Activated T-helper 1 cell treated with anti-CD3 and anti-CD28 coated beads, Interleukin-2, amount 50 U/mL, for 16 hours (primary cell): ENCODE measurements at places on chromosomes 4 and X.

GRCh38 chr4:32117693-32118092 lies 1397.5 kb downstream of the PCDH7 start:
- DNase-seq: no peak

DNA sequence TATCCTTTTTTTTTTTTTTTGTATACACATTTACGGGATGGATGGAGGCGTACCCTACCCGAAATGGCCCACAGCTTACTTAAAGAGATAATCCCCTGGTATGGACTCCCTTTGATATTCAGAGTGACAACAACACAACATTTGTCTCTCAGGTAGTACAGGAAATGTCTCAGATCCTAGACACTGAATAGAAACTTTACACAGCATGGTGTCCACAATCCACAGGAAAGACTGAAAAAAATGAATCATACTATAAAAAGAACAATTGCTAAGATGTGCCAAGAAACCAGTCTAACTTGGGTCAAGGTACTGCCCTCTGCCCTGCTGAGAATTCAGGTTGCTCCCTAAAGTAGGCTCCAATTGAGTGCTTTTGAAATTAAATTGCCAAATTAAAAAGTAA lies 100.8 kb upstream of the LANCL3 start:
- DNase-seq: no peak

GRCh38 chrX:103585411-103586313 lies at the start of gene TCEAL4:
Gene TCEAL4, plus strand, starts transcription at chrX:103585515. Its CDS starts 1,161 bp downstream, at chrX:103586676.
- DNase-seq: no peak

- no peak for DNase-seq
These were observed 317.7 kb downstream of the CCSER1 start for GRCh38 chr4:90444904-90445303.

DNA sequence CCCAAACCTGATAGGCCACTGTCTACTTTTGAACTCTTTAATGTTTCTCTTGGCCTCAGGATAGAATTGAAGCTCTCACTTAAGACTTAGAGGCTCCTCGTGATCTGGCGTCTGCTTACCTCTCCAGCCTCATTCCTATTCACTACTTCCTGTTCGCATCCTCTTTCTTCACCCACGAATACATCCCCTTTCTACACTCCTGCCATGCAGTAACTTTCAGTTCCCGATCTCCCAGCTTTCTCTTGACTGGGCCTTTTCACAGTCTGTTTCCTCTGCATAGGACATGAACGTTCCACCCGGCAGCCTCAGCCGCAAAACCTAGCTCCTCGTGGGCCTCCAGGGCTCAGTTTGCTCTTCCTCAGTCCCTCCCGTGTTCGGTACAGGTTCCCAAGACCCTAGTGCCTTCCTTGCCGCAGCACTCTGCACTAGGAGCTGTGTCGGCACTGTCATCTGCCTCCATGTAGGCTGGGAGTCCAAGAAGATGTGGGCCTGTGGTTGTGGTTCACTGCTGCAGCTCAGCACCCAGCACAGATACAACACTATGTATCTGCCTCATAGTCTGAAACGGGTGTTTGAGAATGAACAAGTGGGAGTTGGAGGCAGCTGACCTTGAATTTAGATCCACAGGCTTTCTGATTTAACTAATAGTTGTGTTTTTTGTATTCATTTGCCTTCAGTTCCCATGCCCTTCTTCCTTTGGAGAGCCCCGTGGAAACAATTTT lies 15.8 kb downstream of the RPL39 start:
- no peak for DNase-seq

DNA sequence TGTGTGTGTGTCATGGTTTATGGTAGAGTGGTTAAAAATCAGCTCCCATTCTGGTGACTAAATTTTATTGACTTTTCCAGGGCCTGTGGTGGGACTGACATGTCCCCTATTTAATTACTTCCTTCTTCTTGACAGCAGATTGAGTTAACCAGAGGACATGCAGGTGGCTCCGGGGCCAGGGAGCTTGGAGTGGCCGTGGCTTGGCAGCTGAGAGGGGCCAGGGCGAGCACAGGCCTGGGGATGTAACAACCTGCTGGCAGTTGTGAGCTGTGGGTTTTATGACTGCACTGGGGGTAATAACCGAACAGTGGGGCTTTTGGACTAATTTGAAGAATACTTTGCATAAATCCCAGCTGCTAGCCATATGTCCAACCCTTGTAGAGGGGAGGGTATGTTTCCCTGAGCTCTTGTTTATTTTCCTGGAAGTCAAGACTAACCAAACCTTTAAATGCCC lies 186.0 kb downstream of the MID1IP1 start:
- DNase-seq: no peak

DNA sequence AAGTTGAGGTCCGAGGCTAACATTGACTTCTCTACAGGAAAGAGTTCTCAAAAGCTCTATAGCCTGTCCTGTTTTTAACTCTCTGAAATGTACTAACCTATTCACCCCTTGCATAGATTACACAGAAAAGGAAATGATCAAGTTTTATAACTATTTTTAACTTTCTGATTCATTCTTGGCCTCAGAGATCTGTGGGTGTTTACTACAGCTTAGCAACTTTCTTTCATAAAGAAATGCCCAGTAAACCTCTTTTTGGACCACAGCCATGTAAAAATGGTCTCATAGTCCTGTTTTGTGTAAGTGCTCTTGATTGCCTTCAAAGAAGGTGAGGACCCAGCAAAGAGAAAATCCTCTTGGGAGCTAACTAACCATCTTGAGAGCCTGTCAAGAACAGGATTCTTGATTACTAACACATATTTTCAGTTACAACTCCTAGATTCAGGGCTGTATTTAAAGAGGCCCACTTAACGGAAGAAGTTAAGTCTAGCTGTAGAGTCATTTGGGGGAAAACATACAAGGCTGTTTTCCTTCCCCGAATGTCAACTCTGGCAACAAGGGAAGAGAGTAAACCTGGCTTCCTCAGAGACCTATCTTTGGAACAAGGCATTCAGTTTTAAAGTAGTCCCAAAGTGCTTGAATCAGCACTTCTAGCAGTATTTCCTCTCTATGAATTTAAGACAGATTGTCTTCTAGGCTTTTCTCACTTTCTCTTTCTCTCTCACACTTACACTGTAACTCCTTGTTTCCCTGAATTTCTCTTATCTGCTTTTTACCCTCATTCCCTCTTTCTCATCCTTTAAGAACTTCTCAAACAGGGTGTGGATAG lies 78.2 kb downstream of the IL21 start:
- no peak for DNase-seq

- DNase-seq: no peak
These were observed 40.7 kb downstream of the PALLD start for GRCh38 chr4:168537571-168537970.

GRCh38 chrX:9622128-9622527 lies 143.5 kb downstream of the GPR143 start:
- DNase-seq: no peak

DNA sequence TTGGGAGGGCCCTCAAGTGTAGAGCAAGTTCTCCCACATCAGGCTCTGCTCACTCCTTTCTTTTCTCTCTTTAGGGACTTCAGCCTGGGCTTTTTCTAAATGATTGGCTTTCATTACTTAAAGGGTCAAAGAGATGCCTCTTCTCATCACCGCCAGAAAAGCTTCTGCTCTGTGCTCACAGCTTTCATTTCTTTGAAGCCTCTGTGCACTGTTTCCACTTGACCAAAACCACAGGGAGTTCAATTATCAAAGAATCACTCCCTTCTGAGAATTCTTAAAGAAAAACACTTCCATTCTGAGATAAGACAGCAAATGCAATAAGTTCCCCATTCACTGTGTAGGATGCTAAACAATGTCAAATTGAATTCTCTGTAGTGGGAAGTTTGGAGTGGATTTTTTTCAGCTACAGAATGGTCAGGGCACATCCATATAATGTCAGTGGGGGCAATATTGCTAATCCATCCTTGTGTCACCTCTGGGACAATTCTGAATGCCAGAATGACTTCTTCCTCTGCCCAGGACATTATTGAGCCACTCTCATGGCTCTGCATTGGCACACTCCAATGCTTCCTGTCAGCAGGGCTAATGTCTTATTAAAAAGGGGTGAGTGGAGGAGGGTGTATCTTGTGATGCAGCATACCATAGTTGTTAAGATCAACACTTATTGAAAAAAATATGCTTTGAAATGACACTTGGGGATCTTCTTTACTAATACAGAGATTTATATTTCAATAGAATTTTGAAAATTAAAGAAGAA lies 217.6 kb downstream of the SNCA start:
- DNase-seq: no peak

DNA sequence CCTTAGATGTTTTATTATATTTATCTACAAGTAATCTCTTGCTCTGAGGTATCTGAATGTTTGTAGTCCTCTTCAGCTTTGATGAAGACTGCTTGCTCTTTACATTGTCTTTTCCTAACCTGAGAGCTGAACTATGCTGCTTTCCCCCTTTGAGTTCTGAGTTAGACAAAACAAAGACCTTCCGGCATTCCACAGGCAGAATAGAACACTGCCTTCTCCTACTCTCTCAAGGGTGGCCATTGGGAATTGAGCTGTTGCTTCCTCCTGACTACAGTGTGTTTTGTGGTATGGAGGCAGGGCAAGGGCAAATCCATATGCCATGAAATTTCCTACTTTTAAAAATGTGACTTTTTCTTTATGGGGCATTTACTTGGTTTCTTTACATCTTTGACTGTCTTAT lies 841.0 kb downstream of the FAM133A start:
- DNase-seq: no peak

DNA sequence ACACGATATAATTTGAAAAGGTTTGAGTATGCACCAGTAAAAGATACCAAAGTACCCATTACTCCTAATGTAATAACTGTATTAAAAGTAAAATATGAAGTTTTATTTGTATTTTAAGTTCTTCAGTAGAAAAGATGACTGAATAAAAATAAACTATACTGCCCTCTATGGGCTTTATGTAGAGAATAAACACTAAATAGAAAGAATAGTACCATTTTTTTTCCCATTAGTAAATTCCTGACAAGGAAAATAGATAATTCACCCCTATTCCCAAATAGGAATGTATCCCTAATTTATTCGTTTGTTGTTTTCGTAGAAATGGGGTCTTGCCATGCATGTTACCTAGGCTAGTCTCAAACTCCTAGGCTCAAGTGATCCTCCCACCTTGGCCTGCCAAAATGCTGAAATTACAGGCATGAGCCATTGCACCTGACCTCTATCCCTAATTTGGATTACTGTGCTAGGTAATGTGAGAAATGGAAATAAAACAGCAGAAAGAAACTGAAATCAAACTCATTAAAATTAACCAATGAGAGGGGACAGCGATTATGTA lies 73.6 kb upstream of the COX18 start:
- DNase-seq: no peak

- no peak for DNase-seq
These were observed 291.9 kb downstream of the NAF1 start for GRCh38 chr4:162874748-162875147.

- DNase-seq: no peak
These were observed 10.7 kb downstream of the PPARGC1A start for GRCh38 chr4:23878912-23879732.

DNA sequence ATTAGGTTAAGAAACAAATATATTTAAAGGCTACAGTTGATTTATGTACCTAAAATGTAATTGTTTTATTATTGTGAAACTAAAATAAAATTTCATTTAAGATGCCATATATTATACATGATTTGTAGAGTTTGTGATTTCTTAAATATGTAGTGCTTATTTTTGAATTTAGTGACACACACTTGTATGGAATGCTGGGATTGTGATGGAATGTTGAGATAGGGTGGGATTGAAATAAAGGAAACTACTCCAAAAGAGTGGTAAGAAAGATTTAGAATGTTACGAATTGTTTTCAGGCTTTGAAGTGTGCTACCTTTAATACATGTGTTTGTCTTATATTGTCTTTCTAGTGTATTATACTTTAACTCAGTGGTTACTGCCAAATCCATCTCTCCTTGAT lies 330.3 kb upstream of the PITX2 start:
- DNase-seq: no peak

DNA sequence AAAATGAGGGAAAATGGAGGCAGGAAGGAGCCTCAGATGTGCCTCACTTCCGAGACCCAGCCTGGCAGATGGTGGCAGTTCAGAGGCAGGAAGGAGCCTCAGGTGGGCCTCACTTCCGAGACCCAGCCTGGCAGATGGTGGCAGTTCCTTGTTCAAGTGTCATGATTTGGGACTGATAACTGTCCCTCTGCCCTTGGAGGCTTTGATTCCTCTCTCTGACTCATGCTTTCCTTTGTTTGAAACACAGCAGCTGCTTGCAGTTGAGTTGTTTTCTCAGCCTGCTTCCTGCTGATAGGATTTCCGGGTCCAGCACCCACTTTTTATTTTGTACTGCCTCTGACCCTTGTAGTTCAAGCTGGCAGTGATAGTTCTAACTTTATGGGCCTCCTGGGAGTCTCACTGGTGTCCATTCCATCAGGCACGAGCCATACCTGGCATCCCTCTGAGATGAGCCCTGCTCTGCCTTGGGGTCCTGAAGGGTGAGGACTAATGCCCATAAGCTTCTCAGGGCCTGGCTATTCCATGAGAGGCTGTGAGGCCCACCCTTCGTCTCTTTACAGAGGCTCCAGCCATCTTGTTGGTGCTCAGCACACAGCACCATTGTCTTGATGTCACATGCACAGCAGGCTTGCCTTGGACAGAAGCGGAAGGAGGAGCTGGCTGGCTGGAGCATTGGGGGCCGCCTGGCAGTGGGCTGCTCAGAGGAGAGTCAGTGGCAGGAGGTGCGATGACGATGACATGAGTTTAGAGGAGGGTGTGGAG lies 13.0 kb downstream of the RGS12 start:
- DNase-seq: no peak

GRCh38 chr4:24689212-24689611 lies 104.9 kb upstream of the DHX15 start:
- no peak for DNase-seq

DNA sequence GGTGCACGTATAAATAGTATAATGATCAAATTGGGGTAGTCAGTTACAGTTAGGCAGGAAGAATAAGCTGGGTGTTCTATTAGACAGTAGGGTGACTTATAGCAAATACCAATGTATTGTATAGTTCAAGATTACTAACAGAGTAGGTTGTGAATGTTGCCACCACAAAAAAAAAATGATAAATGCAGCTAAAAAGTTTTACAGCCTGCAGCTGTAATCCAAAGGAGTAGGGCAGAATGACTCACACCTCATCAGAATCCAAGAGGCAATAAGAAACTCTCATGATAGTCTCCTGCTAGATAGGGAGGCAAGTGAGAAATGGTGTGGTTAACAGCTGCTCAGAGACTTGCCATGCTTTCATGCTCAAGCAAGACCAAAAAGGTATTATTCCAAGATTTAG lies 19.6 kb upstream of the TCEAL4 start:
- DNase-seq: no peak

GRCh38 chr4:186240848-186241491 lies 13.7 kb downstream of the KLKB1 start:
- DNase-seq: no peak
